Mammary microvascular endothelial cell (primary cell): ENCODE measurements at places on chromosomes 4 and X. TPM values are rescaled to one million over a fixed set of nuclear protein-coding genes. Genes with fewer than 3 reads are reported as not detected.

MEPE gene
- total RNA-seq = not detected in 2 replicates

USP17L19 gene
- total RNA-seq = not detected in 2 replicates

RBM46 gene
- not detected in 2 replicates for total RNA-seq

TBX22 gene
- not detected in 2 replicates for total RNA-seq

ALB gene
- total RNA-seq = not detected in 2 replicates

EVC2 gene
- total RNA-seq = 2.5 TPM in 2 replicates

SOX3 gene
- total RNA-seq = not detected in 2 replicates

CLDN34 gene
- 1.3 TPM in 1 of 2 replicates, not detected in the other for total RNA-seq

RAPGEF2 gene
- 24.6 and 47.4 TPM in 2 replicates for total RNA-seq
